ENCODE measurements at places on chromosomes 4 and X. TPM values are rescaled to one million over a fixed set of nuclear protein-coding genes. Genes with fewer than 3 reads are reported as not detected.

FAM149A gene
- 31.9 TPM for total RNA-seq

RTL3 gene
- not detected for total RNA-seq

DNA sequence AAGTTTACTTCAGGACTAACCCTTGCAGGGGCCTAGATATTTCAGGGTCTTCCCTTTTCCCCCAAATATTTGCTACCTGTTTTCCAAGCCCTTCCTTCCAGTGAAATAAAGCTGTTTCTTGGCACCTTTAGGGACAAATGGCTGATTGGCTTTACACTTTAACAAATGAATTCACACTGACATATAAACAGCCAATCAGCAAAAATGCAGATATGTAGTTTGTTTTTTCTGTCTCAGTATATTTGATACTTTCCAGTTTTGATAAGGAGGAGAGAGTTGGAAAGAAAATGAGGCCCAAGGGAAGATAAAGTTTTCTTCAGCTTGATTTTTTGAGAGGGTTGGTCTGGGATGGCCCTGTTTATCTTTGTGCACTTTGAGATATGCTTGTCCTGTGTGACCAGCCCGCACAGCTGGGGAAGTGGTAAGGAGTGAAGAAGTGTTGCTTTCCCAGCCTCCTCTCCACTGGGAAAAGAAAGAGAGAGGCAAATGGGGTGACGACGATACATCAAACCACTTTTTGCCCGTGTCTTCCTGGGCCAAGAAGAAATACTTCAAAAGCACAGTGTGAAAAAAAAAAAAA lies 67.5 kb downstream of the MGST2 start:
- DNase-seq, result no peak

GRCh38 chrX:121457096-121457495 lies 409.7 kb downstream of the GLUD2 start:
- no peak for DNase-seq

Data from renal cortical epithelial cell (primary cell).